ENCODE measurements at places on chromosomes 2 and 18.

DNA sequence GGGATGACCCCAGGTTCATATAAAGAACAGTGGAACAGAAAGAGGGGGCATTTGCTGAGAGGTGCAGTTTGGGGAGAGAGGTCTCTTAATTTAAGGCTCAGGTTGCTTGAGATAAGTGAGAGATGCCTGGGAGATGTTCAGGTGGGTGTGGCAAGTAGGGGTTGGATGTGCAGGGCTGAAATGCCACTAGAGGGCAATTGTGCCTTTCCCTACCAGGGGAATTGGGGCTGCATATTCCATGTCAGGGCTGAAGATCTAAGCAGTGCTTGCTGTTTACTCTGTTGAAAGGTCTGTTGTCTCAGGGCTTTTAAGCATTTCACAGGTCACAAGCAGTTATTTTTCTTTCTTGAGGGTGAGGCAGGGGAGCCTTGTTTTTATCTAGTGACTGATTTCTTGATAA lies 7.8 kb downstream of the CCDC85A start:
- no peak for DNase-seq

DNA sequence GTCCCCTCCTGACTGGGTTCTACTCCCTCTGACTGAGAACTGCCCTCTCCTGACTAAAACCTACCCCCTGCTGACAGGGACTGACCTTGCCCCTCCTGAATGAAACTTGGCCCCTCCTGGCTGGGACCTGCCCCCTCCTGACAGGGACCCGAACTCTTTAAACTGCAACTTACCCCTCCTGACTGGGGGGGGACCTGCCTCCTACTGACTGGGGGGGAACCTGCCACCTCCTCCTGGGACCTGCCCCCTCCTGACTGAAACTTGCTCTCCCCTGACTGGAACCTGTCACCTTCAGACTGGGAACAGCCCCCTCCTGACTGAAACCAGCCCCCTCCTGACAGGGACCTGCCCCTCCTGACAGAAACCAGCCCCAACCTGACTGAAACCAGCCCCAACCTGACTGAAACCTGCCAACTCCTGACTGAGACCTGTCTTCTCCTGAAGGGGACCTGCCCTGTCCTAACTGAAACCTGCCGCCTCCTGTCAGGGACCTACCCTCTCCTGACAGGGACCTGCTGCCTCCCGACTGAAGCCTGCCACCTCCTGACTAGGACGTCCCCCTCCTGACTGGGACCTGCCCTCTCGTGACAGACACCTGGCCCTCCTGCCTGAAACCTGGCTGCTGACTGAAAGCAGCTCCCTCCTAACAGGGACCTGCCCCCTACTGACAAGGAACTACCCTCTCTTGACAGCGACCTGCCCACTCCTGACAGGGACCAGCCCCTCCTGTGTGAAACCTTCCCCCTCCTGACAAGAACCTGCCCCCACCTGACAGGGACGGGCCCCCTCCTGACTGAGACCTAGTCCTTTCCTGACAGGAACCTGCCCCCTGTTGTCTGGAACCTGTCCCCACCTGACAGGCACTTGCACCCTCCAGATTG lies 87.1 kb downstream of the PXDN start:
- DNase-seq: no peak

- DNase-seq: no peak
These were observed 846 bp upstream of the FKBP7 start for GRCh38 chr2:178479275-178479616.

DNA sequence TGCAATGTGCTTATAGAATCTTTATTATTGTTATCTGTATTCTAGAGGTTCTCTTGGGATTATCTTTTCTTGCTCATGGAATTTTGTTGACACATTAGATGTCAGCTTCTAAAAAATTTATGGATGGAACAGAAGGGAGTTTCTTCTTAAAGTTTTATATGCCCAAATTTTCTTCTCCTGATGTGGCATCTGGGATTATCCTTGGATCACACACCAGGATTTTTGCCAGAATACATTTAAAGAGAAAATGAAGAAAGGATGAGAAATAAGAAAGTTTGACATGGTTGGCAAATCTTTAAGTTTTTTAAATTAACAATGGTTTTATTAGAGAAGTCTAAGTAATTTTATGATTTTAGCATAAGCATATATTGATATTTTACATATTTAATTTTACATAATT lies 706.7 kb upstream of the TMEFF2 start:
- no peak for DNase-seq

GRCh38 chr18:47063096-47063495 lies 27.7 kb upstream of the ELOA2 start:
- DNase-seq: no peak

DNA sequence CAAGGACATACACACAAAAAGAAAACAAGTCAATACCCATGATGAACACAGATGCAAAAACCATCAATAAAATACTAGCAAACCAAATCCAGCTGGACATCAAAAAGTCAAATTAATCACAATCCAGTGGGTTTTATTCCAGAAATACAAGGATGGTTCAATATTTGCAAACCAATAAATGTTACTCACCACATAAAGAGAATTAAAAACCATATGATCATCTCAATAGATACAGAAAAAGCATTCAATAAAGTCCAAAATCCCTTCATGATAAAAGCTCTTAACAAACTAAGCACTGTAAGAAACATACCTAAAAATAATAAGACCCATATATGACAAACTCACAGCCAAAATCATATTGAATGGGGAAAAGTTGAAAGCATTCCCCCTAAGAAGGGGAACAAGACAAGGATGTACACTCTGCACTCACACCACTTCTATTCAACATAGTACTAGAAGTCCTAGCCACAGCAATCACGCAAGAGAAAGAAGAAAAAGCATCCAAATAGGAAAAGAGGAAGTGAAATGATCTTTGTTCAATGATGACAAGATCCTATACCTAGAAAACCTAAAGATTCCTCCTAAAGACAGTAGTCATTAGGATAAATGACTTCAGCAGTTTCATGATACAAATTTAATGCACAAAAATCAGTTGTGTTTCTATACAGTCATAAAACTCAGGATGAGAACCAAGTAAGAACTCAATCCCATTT lies 62.6 kb downstream of the TRAPPC8 start:
- no peak for DNase-seq

GRCh38 chr2:221060376-221060775 lies 511.7 kb downstream of the EPHA4 start:
- no peak for DNase-seq

- DNase-seq: no peak
These were observed 155.3 kb upstream of the SLC39A10 start for GRCh38 chr2:195501746-195502145.

- DNase-seq: no peak
These were observed 26.1 kb downstream of the NIFK start for GRCh38 chr2:121710470-121711170.

GRCh38 chr18:12334863-12335262 lies 26.8 kb downstream of the TUBB6 start:
- no peak for DNase-seq

DNA sequence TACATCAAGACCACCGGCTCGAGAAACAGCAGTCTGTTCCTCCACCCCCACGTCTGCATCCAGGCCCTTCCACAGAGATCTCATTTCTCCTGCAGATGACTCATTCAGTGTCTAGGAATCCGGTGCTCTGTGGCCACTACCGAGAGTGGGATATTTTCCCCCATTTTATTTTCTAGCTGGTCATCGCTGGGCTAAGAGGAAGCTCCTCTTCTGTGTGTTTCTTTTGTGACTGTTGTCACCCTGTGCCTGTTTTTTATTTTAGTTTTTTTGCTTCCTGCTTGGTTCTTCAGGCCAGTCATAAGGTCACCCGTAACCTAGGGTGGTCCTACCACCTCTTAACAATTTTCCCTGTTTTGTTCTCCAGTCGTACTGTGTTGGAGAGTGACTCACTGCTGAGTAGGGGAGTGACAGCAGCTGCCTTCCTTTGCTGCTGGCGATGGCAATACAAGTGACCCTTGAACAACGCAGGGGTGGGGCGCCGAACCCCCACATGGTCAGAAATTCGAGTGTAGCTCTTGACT lies 6.7 kb downstream of the RAMP1 start:
- no peak for DNase-seq

GRCh38 chr18:74050807-74051206 lies 96.8 kb downstream of the FBXO15 start:
- DNase-seq: no peak

DNA sequence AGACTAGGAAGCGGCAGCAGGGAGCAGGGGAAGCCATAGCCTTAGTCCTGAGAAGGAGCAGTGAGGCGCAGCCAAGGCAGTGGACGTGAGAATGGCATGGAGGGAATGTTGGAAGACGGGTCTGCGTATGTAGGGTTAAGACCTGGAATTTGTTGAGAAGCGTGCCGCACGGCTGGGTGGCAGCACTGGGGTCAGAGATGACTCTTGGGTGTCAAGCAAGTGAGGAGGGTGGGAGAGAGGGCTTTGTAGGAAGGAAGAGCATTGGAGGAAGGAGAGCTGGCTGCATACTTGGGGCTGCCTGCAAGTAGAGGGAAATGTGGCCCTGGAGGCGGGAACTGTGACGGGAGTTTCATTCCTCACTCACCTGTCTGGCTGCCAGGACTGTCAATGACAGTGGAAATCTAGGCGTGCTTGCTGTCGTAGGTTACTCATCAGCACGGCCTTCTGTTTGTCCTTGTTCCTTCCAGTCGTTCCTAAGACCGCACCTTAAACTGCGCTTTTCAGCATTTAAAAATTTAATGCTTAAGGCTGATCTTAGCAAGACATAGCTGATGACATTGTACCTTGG lies 108.0 kb downstream of the ITGB1BP1 start:
- no peak for DNase-seq

DNA sequence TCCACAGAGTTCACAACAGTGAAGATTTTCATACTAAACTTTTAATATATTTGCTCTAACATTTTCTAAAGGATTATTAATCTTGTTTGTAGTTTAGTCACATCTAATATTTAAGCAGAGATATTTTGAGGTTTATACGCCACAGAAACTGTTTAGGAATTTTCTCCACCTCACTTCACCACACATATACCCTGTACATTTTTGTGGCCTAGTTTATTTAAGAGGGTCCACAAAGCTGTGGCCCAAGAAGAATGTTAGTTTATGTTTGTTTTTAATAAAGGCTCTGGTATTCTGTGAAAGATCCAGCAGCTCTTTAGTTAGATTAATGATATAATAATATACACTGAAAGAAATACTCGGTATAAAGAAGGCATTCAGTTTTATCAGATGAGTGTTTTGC lies 132.7 kb upstream of the TTC27 start:
- DNase-seq: no peak

GRCh38 chr2:25250331-25251070 lies 82.1 kb upstream of the POMC start:
- no peak for DNase-seq

GRCh38 chr2:12727641-12728040 lies 10.9 kb downstream of the TRIB2 start:
- DNase-seq: no peak

DNA sequence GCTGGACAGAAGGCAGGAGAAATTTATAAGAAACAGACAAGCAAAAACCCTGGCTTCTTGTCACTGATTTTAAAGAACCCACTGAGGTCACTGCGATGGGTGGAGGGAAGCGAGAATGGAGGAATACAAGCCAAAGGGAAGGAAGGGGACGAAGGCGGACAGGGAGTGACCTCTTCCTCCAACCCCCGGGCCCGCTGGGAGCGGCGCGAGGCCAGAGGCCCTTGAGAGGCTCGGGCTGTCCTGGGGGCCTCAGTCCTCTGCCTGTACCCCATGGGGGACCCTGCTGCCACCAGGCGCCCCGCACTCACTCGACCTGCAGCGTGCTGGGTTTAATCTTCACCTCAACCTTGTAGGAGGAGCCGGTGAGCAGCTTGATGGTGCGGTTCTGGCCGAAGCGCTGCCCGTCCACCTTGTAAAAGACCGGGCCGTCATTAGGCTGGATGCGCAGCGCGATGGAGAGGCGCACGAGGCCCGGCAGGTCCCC lies 793 bp downstream of the CNRIP1 start:
- DNase-seq: peak; percentile 41

GRCh38 chr2:160876765-160877164 lies 283.5 kb upstream of the TANK start:
- no peak for DNase-seq

Data from suppressor macrophage treated with lipopolysaccharide for 1 hour (primary cell).